ENCODE measurements at places on chromosomes 13 and 19.

- DNase-seq, result no peak
Measured at GRCh38 chr19:10422846-10423245, 2.5 kb downstream of the PDE4A start.

DNA sequence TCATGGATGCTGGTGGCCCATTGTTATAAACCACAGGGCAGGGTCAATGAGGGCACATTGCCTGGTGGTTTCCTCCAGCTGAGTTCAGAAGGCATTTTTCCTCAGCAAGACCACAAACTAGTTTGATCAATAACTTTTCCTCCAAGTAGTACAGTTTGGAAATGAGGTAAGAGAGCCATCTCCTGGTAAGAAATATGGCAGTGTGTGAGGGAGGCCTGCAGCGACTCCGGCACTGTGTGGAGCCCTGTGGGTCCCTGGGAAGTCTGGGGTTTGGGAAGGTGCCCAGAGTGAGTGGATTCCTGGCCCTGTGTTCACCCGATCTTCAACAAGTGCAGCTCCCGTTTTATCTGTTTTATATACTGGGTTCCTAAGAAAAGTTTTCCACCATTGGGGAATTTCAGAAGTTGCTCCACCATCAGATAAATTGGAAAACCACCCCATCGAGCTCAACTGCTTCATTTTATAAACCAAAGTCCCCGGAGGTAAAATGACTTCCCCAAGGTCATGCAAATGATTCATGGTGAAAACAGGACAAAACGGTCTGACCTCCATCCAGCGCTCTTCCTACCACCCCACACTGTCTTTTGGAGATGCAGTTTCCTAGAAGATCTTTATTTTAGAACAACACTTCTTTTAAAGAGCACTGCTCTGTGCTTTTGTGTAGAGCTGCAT, 148.4 kb downstream of the KATNAL1 start:
- no peak for DNase-seq

DNA sequence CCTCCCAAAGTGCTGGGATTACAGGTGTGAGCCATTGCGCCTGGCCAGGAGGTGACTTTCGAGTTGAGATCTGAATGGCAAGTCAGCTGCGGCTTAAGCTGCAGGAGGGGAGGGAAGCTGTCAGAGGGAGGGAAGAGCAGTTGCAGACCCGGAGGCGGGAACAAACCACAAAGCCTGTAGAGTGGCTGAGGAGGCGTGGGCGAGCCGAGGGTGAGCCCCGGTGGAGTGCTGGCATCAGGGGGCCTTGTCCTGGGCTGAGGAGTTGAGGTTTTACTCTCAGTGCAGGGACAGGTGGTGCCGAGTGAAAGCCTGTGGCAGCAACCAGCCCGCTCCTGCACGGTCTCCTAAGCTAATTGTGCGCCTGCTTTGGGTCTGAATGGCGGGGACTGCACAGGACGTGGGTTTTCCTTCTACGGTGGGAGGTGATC, 24.2 kb downstream of the PPP1R37 start:
- no peak for DNase-seq

DNA sequence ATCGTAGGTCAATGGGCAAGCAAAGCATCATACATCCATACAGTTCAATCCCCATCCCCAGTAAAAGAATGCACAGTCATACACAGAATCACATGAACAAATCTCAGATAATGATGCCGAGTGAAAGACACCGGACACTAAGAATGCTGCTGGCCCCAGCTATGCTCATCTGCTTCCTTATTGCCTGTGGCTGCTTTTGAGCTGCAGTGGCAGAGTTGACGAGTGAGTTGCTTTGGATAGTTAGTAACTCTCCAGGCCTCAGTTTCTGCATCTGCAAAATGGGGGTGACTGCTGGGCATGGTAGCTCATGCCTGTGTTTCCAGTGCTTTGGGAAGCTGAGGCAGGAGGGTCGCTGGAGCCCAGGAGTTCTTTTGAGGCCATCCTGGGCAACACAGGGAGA, 12.9 kb upstream of the NFIC start:
- DNase-seq, result no peak

GRCh38 chr13:57314897-57315520, 148.0 kb downstream of the PRR20E start:
- DNase-seq, result no peak

- DNase-seq, result peak; percentile 50
Measured at GRCh38 chr13:98454389-98454881, 122.5 kb downstream of the STK24 start.

- DNase-seq, result no peak
Measured at GRCh38 chr19:6853868-6854267, 33.5 kb upstream of the ADGRE1 start.

GRCh38 chr19:34556488-34556887, 74.9 kb downstream of the WTIP start:
- no peak for DNase-seq

GRCh38 chr19:42409477-42409876, 17.7 kb downstream of the LIPE start:
- no peak for DNase-seq

DNA sequence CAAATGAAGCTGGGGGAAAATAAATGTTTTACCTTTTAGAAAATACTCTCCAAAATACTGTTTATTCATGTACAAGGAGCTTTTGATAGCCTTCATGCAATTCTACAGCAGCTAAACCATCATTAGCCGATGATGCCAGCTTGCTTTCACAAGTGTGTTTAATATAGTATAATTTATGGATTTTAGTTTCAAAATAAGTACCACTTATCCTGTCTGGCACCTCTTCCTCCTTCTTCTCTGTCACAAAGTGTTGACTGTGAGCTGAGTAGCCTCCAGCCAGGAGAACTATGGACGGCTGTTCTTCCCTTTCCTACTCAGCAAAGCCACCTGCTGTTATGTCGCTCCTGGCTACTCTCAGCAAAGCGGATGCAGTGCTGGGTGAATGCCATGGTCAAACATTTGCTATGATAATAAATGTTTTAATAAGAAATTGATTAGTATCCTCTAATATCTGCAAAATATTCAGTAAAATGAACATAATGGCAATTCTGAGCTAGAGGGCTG, 238.2 kb downstream of the LIG4 start:
- DNase-seq, result no peak

- peak; percentile 88 for DNase-seq
Measured at GRCh38 chr13:113981194-113981605, 7.3 kb upstream of the C13orf46 start.

GRCh38 chr19:7888145-7888825, at the start of gene LRRC8E:
TSS of gene LRRC8E (plus strand) at chr19:7888510. CDS start at chr19:7895604, 7,094 bp downstream.
- DNase-seq, result peak; percentile 46

DNA sequence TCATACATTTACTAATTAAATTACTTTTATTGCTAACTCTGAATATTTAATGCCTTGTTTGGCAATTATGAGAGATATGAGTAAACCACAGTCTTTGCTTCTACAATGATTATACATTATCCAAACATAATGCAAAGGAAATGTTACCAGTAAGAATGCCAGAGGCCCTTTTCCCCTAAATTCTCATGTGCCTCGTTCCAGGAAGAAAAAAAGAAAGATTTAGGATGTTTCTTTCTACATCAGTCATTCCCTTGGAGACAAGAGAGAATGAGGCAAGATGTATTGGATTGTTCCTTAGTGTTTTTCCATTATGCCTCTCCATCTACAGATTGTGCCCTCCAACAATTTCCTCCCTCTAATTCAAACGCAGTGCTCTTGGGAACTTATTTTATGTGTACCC, 50.1 kb downstream of the ITGBL1 start:
- DNase-seq, result no peak

DNA sequence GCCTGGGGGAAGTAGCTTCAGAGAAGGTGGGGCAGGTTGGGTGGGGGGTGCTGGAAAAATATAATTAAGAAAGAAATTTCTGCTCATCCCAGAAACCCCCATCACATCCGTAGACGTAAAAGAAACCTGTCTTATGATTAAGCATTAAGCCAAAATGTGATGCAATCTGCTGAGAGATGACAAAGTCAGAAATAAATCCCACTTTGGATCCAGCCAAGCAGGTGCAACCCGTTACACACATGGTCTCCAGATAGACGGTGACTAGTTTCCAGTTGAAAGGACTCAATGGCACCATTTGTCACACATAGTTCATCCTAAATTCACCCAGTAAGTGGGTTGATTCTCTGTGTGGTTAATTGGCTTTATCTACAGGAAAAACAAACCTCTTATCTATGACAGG, 34.1 kb downstream of the PSG5 start:
- no peak for DNase-seq

DNA sequence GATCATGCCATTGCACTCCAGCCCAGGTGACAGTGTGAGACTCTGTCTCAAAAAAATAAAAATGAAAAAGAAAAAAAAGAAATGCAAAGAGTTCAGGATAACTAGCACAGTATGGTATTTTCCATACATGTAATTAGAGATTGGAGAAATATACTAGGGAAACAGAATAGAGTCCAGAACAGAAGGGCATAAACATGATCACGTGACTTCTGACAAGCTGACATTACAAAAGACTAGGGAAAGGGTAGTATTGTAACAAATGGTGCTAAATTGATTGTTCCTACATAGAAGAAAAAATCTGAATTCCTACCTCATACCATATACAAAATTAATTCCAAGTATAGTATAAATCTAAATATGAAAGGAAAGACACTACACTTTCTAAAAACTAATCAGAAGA, 1.3 kb upstream of the NLRP5 start:
- DNase-seq, result no peak

DNA sequence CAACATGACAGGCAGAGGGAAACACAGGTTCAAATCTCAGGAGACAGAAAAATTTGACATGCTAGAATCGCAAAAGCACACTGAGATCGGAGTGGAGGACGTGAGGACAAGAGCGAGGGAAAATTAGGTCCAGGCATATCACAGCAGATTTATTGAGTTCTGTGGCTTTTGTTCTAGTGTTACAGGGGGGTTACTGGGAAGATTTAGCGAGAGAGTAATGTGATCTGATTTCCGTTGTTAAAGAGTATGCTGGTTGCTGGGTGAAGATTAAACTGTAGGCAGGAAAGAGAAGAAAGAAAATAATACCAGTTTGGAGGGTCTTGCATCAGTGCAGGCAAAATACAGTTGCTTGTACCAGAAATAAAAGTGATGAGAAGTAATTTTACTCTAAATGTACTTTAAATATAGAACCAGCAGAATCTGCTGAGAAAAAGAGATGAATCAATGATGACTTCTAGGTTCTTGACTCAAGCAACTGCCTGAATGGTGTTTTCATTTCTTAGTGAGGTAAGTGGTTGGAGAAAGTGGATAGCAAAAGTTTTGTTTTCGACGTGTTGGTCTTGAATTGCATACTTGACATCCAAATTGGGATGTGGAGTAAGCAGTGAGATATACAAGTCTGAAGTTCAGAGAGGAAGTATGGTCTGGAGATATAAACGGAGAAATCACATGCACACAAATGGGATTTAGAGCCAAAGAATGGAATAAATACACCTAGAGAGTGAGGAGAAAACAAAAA, 35.7 kb downstream of the UFM1 start:
- no peak for DNase-seq

GRCh38 chr13:111636804-111637203, 316.4 kb downstream of the TEX29 start:
- DNase-seq, result no peak

DNA sequence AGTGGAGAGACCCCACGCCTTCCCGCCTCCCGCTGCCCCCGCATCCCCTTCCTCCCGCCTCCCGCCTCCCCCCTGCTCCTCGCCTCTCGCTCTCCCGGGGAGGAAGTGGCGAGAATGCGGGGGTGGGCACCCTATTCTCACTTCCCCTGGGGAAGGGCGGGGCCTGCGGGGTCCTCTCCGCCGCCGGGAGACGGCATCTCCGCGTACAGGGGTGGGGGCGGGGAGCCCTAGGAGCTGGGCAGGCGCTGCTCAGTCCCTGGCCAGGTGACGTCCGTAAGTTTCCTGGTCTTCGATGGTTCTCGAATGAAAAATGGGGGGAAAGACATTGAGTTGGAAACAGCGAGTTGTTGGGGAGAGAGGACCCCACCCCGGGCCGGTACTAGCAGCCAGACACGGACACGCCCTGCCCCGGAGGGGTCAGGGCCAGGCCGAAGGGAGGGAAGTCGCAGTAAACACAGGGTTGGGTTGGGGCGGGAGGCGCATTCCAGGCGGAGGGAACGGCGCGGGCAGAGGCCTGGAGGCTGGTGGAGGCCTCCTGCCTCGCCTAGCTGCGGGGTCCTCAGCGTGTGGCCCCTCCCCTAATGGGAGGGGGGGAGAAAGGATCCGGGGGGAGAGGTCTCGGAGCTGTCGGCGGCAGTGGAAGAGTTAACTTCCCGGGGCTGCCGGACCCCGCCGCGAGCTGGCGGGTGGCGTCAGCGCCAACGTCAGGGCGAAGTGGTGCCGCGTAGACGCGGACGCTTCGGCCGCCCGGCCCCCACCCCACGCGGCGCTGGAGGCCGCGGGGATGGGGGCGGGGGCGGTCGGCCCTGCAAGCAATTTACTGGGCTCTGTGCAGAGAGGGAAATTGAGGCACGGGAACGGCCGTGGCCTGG, 10.4 kb upstream of the JUND start:
- DNase-seq, result peak; percentile 78

DNA sequence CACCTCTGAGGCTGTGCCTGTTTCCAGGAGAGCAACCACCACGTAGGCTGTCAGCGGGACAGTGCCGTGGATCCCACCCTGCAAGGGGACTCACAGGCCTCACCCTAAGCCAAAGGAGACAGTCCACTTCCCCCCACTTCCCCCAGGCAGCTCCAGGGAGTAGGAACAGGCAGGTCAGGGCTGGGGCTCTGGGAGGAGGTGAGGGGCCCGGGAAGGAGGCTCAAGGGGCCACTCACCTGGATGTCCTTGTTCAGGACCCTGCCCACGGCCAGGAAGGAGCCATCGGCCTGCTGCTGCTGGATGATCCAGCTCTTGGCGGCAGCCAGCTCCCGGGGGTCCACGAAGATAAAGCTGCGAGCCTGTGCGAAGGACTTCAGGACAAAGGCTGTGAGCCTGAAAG, 25.6 kb downstream of the F2RL3 start:
- no peak for DNase-seq

DNA sequence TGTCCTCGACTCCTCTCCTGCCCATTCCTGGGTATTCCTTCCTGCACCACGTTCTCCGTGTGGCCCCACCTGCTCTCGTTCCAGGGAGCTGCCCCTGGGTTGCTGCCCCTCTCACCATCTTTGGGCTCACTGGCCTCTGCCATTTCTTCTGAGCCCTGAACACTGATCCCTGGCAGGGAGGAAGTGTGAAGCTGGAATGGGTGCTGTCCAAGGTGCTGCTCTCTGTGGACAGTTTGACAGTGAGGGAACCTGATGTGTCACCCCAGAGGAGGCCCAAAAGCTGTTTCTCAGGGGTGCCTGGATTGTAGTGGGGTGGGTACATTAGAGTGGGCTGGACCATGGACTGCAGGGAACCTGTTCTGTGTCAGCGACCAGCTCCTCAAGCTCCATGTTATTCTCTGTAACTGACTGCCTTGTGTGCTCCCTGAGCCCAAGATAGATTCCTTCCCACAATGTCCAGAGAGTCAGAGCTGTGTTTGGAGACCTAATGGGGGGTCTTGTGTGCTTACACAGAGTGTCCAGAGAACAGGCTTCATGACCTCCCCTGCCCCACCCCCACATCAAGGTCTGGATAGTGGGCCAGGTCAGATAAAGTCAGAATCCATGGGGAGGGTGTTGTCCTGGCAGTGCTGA, 7.2 kb upstream of the CEACAM8 start:
- no peak for DNase-seq

- no peak for DNase-seq
Measured at GRCh38 chr13:20193907-20194631, 1.3 kb upstream of the GJB2 start.
